NCI-H1930 (cell line): ENCODE measurements at places on chromosomes 7 and 10.

GRCh38 chr7:101174322-101174854 is 5.7 kb downstream of the NAT16 start:
- no peak for DNase-seq

GRCh38 chr7:95715274-95715673 is 57.1 kb upstream of the DYNC1I1 start:
- no peak for DNase-seq

DNA sequence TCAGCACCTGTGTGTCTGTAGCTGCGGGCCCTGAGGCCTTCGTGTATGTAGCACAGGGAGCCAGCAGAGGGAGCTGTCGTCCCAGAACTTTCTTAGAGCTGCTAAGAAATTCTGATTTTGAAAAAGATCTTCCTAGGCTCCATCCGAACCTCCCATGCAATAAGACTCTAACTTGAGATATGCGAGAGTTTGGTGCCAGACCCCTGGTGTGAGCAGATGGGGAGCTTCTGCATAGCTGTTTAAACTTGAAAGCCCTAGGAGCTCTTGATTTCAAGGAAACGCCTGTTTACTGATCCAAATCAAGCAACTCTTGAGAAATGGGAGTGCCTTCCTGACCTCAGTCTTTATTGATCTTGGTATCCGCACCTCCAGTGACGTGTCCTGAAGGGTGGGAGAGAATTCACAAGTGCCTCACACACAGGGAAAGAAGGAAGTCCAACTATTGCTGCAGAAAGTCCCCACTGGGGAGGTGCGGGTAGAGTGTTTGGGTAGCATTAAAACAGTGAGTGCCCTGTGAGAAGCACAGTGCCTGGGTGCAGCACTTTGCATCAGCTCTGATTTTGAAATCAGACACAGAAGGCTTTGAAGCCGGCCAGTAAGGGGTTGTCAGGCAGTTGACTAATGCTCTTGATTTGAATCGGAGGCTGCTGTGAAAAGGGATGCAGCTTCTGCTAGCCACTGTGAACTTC is 66.4 kb upstream of the STRIP2 start:
- peak; percentile 41 for DNase-seq

DNA sequence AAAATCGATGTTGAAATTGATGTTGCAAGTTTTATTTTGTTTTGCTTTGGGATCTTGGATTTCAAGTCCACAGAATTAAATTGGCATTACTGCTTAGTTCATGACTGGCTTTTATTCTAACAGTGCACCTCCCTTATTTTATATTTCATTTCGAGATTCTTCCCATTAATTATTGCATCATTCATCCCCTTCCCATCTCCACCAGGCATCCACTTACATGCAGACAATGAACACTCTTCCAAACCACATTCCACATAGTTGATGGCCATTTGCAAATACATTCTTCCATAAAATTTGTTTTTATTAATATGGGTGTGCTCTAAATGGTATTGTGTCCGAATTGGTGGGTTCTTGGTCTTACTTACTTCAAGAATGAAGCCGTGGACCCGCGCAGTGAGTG is 15.6 kb upstream of the SCIN start:
- no peak for DNase-seq

- no peak for DNase-seq
These were observed 80.0 kb upstream of the INSIG1 start for GRCh38 chr7:155217634-155218033.

DNA sequence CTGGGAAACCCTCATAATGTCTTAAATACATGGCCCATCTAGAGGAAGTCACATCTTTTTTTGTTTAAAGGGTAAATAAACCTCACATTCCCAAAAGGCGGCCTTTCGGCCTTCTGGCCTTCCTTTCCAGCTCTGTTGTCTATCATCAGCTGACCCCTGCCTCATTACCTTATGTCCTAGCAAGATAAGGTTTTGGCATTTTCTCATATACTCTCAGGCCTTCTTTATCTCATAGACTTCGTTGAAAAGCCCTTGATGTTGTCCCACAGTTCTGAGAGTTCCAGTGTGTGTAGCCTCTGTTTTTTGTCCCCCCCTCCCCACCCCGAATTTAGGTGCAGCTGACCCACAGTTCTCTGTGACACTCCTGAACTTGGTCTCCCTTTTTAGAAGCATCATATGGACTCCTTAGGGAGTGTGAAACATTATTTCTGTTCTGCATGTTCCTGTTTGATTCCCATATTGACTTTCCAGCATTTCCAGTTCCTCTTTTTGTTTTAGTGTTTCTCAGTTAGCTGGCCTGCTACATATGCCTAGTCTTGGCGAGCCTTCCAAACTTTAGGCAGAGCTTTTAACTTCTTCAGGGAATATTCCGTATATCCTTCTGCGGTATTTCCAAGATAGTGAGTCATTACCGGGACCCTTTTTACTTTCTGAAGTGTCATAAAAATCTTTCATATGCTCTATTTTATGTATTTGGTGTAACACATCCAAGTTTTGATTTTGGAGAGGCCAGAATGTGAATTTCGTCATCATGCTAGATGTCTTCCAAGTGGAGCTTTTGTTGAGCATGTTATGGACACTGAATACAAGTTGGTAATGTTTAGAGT is 138.5 kb downstream of the LRRC4 start:
- no peak for DNase-seq

DNA sequence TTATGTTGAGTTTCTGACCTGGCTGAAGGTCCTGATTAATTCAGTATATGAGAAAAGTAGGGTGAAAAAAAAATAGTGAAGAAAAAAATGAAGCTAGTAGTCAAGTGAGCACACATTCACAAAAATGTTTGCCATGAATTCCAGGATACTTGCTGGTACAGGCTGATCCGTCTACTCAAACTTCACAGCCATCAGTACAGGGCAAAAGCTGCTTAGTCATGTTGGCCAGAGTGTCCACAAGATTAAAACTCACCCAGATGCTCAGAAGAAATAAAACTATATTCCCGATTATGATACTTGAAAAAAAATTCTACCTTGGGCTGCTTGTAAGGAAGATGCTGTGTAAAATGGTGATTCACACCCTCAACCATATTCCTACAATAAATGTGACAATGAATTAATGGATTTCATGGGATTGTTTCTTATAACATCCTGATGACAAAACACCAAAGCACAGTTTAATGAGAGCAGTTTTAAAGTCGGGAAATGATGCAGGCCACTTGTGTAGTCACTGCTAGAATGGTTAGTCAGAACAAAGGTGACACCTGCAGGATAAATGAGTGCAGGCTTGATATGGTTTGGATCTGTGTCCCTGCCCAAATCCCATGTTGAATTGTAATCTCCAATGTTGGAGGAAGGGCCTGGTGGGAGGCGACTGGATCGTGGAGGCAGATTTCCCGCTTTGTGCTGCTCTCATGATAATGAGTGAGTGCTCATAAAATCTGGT is 49.2 kb upstream of the ANKRD1 start:
- DNase-seq, result no peak

DNA sequence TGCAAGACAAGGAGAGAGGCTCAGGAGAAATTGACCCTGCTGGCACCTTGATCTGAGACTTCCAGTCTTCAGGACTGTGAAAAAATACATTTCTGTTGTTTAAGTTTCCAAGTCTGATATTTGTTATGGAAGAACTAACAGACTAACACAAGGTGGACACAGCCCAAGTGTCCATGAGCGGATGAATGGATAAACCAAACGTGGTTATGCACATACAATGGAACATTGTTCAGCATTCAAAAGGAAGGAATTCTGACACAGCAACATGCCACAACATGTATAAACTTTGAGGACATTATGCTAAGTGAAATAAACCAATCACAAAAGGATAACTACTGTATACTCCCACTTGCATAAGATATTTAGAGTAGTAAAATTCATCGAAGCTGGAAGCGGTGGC is 76.5 kb downstream of the FAM13C start:
- no peak for DNase-seq

DNA sequence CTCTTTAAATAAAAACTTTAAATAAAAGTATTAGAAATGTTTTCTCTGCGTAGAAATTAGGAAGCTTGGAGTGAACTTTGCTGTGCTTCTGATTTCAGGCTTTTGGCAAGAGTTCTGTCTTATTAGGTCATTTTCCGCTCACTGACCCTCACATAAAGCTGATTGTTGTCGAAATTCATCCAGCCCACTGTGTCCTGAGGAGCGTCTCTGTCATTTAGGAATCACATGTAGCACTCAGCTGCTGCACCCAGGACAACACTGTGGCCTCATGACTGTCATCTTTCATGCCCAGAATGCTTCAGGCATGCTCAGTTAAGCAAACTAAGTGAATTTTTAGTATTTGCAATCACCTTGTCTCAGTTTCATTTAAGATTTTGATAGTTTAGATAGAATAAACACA is 57.8 kb upstream of the MSRB2 start:
- no peak for DNase-seq

GRCh38 chr10:103439776-103440175 is 12.4 kb downstream of the CALHM2 start:
- DNase-seq, result no peak

DNA sequence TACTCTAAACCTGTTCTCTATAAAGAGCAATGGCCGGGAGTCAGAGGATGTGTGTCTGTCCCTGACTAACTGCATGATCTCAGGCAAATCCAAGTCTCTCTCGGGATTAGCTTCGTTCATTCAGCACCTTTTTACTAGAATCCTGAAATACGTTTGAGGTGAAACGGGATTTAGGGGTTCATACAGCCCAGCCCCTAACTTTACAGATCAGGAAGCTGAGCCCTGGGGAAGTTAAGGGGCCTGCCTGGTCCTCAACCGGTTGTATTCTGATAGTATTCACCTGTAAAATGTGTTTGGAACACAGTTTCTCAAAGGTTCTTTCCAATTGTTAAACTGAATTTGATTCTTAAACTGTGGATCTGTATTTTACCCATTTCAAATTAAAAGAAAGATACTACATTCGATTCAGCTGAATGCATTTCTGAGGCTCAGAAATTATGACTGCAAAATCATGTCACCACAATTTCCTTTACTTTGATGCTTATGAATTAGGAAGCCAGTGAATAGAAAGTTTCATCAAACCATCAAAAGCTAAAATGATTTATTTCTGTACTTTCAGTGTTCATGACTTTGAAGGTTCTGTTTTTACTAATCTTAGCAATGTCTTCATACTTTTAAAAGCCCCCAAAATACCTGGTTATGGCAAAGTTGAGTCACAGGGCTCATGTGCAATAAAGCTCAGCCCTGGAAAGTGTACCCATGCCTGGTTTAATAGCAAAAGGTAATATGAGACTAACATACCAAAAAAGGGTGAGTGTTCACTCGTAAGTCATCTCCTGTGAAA is 28.9 kb upstream of the EZH2 start:
- no peak for DNase-seq
